ENCODE measurements at places on chromosomes 6 and 20. TPM values are rescaled to one million over a fixed set of nuclear protein-coding genes. Genes with fewer than 3 reads are reported as not detected.

Gene HLA-DQB2
- not detected for total RNA-seq

Gene PIGU
- 16.1 TPM for total RNA-seq

GRCh38 chr6:89494131-89494793 lies 61.3 kb downstream of the ANKRD6 start:
- no peak for DNase-seq

- peak; percentile 92 for DNase-seq
Measured at GRCh38 chr6:157316871-157317814, 6.2 kb downstream of the TMEM242 start.

GRCh38 chr6:22053391-22053997 lies 243.3 kb downstream of the PRL start:
- no peak for DNase-seq

- no peak for DNase-seq
Measured at GRCh38 chr6:167285077-167285770, 5.9 kb upstream of the UNC93A start.

DNA sequence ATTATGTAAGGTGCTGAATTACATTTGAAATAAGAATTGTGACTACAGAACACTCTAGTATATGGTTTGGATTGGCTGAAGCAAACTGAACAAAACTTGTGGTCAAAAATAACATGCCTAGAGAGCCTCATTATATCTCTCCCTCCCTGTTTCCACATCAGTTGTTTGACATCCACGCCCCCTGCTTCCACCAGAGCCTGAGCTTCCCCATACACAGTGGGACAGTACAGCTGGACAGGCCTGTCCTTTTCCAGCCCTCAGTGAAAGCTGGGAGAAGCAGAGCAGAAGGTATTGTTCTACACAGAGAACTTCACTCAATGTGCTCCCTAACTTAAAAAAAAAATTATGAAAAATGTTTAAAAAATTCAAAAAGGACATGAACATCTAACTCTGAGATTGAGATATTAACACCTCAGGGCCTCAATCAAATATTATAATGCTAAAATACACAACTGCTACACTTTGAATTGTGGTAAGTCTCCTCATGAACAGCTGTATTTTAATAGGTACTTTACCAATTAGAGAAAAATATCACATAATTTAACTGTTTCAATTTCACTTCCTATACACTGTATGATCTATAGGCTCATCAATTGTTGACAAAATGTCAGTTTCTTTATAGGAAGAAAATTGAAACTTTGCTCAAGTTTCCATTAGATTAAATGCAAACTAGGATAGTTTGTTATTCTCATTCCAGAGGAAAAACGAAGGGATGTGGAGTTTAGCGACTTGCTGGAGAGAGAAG lies 44.9 kb upstream of the SCML4 start:
- DNase-seq, result no peak

- DNase-seq, result no peak
Measured at GRCh38 chr6:117288083-117288715, 22.8 kb downstream of the VGLL2 start.

- DNase-seq, result no peak
Measured at GRCh38 chr6:140825731-140826130, 1307.0 kb upstream of the GJE1 start.

- DNase-seq, result peak; percentile 43
Measured at GRCh38 chr6:14910692-14911547, 334.9 kb upstream of the JARID2 start.

Measured in IMR-90 (cell line).